ENCODE measurements at places on chromosomes 6 and 20.

- DNase-seq: peak; percentile 39
These were observed 61.5 kb downstream of the TRAM2 start for GRCh38 chr6:52515219-52515960.

GRCh38 chr6:166618251-166618650 lies 8.8 kb downstream of the RPS6KA2 start:
- DNase-seq: no peak

GRCh38 chr6:36032261-36032660 lies 4.7 kb downstream of the MAPK14 start:
- DNase-seq: no peak

GRCh38 chr6:34877259-34877658 lies 10.6 kb downstream of the TAF11 start:
- no peak for DNase-seq

GRCh38 chr6:26336355-26337198 lies 28.4 kb upstream of the BTN3A2 start:
- peak; percentile 68 for DNase-seq

- no peak for DNase-seq
These were observed 1.7 kb upstream of the TREM1 start for GRCh38 chr6:41288030-41288753.

DNA sequence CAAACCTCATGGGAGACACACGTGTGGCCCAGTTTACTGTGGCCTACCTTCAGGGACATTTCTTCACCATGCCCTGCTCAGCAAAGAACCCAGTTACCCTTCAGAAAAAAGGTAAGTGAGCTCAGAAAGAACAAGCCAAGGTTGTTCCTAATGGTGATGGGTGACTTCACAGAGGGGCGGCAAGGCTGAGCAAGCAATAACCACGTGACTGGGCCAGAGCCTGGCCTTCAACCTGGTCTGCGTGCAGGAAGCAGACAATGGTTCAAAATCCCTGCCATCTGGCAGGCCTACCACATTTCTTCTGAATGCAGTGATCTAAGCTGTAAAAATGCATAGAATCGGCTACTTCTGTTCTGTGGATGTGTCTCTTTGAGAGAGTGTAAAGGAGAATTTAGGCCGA lies 115.5 kb upstream of the CST7 start:
- no peak for DNase-seq

DNA sequence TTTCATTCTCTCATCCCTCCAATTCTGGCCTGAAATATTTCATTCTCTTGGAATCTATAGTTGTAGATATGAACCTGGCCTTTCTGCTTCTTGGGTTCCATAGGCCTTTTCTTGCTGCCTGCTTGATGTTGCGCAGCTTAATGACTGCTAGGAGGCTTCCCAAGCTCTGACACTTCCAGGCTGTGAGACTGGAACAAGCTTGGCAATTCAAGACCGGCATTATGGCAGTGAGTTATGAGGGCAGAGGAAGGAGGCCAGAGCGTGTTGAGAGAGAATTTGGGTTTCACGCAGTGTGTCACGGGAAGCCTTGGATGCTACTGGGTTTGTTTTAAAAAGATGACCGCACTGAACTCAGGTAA lies 948 bp upstream of the DNAJC5 start:
- no peak for DNase-seq

DNA sequence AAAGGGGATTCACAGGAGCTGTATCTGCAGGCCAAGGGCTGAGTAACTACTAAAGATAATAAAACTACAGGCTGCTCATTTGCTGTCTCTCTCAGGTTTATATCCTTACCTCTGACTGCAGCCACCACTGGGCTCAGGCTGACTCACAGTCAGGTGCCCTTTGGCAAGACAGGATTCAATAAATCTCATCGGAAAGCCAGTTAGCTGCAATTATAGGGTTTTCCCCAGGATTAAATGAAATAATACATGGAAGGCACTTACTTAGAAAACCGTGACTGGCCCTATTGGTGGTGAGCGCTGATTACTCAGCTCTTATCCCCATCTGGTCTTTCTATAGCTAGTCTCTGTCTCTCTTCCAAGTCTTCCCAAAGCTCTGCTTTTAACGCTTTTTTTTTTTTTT lies 26.4 kb downstream of the RMND1 start:
- DNase-seq: no peak

DNA sequence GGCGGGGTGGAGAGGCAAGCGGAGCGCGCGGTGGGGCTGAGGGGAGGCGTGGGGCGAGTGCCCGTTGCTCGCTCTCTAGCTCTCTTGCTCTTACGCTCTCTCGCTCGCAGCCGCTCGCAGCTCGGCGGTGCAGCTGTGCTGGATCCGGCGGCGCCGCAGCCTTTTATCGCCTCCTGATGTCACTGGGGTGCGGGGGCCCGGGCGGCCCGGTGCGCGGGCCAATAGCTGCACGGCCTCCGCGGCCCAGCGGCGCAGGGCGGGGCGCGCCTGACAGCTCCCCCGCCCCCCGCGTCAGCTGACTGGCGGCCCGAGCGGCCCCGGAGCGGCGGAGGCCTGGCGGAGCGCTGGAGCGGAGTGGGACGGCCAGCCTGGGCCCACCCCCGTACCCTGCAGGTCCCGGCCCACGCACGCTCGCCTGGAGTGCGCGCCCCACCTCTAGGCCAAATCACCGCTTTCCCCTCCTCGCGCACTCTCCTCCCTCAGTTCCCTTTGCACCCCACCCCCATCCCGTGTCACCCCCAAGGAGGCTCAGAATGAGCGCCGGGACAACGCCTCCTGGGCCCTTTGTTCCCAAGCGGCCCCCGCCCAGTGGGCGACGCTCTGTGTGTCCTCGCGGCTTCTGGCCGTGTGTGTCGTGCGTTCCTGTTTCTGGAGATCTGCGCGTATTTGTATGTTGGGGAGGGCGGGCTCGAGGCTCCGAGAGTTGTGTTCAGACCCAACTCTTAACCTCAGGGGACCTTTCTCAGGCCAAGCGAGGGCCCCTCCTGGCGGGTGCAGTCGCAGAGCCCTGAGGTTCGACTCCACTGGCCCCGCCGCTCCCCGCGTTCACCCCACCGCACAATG lies at the start of gene MAFB:
Gene MAFB, minus strand, starts transcription at position 137 of the 843 bp plus-strand sequence. CDS start 386 bp downstream, outside the sequence.
- DNase-seq: peak; percentile 76

GRCh38 chr6:130815200-130816071 lies 11.8 kb upstream of the SMLR1 start:
- no peak for DNase-seq

DNA sequence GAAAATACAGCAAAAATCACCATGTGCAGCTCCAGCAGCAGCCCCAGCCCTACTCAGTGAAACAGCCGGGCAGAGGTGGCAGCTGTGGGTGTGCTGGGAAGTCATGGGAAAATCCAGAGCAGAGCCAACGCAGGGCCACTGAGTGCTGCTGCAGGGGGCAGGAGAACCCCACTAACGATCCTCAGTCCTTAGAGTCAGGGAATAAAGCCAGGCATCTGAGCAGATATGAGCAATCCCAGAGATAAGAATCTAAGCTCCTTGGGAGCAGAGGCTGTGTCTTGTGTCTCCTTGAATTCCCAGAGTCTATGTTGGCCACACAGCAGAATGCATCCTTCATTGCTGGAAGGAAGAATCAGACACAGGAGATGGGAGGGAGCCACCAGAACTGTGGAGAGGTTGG lies 493.1 kb upstream of the MAP3K7 start:
- peak; percentile 24 for DNase-seq

GRCh38 chr6:136786658-136787057 lies 5.6 kb downstream of the MAP3K5 start:
- DNase-seq: no peak

DNA sequence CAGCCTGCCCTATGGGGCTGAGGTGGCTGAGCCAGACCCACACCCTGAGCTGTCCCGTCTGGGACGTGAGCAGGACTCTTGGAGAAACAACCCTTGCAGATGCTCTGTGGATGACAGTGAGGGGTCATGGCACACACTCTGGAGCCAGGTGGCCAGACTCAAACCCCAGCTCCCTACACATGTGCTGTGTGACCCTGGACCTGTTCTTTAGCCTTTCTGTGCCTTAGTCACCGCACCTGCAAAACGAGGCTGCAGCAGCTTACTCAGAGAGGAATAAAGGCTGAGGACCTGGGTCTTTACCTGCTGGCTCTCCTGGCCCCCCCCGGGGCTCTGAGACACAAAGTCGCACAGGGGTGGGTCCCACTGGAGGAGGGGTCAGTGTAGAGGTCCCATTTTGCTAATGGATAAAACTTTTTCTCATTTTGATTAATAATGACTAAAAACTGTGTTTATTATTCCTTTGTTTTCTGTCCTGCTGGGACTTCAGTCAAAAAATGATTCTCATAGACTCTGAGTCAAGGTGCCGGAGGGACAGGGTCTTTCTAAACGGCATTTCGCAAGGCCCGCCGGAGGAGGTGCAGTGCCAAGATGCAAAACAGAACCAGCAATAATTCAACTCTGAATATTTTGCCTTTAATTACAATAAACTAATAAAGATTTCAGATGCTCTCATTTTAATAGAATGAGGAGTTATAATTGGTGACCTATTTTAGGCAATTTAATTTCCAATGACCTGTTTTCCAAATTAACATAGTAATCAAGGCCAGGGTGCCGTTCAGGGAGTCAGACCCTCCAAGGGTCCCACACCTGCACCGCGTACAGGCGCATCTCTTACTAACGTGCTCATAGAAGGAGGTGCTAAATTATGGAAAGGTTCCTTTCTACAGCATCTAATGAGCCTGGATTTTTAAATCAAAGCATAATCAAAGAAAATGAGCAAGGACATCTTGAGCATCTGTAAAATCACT lies 62.4 kb downstream of the YTHDF1 start:
- DNase-seq: no peak

GRCh38 chr20:51563486-51564332 lies 21.2 kb upstream of the NFATC2 start:
- DNase-seq: peak; percentile 87

- DNase-seq: no peak
These were observed 1.2 kb upstream of the CD164 start for GRCh38 chr6:109383438-109383940.

All from astrocyte (in vitro differentiated cells and primary cell).